Iris pigment epithelial cell (primary cell): ENCODE measurements at places on chromosomes 1 and 21.

GRCh38 chr1:235129774-235130570, 1.3 kb upstream of the TOMM20 start:
- no peak for DNase-seq

GRCh38 chr21:16192902-16193301, 463.1 kb downstream of the USP25 start:
- peak; percentile 77 for DNase-seq

GRCh38 chr1:200471739-200472138, 61.9 kb upstream of the ZNF281 start:
- no peak for DNase-seq

DNA sequence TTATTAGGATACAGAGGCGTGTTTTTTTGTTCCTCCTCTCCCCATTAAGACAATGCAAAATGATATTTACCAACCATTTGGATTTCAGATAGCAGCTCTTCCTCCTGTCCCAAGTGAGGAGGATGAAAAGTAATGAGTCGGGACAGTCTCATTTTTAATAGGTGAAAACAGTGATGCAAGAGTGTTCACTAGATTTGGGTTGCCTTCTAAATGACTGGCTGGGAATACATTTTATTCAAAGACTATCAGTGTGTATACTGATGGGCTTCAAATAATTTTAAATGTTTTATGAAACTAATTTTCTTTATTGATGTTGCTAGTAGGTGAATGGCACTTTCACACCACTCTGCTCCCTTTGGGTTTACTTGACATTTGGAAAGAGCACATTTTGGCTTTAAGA, 2.1 kb downstream of the RCOR3 start:
- DNase-seq: no peak
